Testis (tissue), 5 donors: ENCODE measurements at places on chromosomes 4 and X. TPM values are rescaled to one million over a fixed set of nuclear protein-coding genes. Genes with fewer than 3 reads are reported as not detected.

The CSAG2 gene
- total RNA-seq = 0.50 TPM

The GPR34 gene
- total RNA-seq = 1.0 TPM

- H3K4me1 ChIP-seq = no peaks in the 10 kb centered on the region
- no peak overlapping the region for H3K27ac ChIP-seq
- no peak overlapping the region for H3K4me3 ChIP-seq
- DNase-seq = no peak
Measured at GRCh38 chr4:76226418-76226817, 12.8 kb upstream of the SCARB2 start.

DNA sequence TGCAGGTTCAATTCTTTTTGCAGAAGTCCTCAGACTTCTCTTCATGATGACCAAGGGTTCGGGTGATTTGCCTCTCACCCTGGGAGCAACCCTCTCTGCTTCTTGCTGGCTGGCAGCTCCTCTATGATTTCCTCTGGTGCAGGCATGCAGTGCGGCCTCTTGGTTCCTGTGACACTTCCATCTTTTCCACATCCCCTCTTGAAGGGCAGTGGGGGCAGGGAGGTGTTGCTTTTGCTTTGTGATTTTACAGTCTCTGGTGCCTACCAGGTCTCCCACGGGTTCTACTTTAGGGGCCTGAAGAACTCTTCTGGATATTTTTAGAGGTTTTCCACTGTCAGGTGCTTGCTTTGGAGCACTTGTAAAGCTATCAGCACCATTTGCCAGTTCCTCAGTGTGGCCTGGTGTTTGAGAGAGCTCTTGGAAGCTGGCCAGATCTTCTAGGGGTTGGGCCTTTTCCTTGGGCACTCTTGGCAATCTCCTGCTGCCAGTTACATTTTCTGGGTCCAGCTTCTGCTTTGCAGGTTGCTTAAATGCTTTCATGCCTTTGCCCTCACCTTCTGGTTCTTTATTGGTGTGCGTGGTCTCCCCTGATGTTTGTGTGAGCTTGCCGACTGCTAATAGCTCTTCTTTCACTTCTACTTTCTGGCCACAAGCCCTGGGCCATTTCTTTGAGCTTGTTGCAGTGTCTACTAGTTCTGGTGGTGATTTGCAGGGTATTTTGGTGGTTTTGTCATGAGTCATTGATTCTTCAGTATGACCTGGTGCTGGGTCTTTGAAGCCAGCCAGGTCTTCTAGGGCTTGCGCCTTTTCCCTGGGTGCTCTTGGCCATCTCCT, 11.5 kb upstream of the CHST7 start:
- H3K27ac ChIP-seq = no peak overlapping the region
- H3K36me3 ChIP-seq = no peaks in the 10 kb centered on the region
- DNase-seq = no peak
- no peak overlapping the region for H3K4me3 ChIP-seq
- H3K27me3 ChIP-seq = no peaks in the 10 kb centered on the region

DNA sequence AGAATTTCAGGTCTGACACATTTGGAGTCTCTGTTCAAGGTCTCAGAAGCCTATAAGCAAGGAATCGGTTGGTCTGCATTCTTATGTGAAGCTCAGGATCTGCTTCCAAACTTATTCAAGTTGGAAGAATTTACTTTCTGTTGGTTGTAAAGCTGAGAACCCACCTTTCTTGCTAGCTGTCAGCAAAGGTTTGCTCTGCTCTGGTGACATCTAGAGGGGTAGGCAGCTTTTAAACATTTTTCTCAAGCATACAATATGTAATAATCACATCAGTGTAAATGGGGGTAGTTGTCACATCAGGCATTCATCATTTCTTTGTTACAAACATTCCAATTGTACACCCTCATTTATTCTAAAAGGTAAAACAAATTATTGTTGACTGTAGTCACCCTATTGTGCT, 935.2 kb downstream of the TRAM1L1 start:
- H3K27ac ChIP-seq = no peak overlapping the region
- H3K4me3 ChIP-seq = no peak overlapping the region
- no peak for DNase-seq
- no peaks in the 10 kb centered on the region for H3K4me1 ChIP-seq
- no peaks in the 10 kb centered on the region for H3K36me3 ChIP-seq

GRCh38 chr4:15237648-15238230, 190.1 kb upstream of the C1QTNF7 start:
- H3K27ac ChIP-seq = no peak overlapping the region
- H3K4me3 ChIP-seq = no peak overlapping the region
- H3K27me3 ChIP-seq = no peaks in the 10 kb centered on the region
- DNase-seq = no peak
- H3K36me3 ChIP-seq = no peaks in the 10 kb centered on the region
- peaks cover 5% of the 10 kb centered on the region for H3K4me1 ChIP-seq

DNA sequence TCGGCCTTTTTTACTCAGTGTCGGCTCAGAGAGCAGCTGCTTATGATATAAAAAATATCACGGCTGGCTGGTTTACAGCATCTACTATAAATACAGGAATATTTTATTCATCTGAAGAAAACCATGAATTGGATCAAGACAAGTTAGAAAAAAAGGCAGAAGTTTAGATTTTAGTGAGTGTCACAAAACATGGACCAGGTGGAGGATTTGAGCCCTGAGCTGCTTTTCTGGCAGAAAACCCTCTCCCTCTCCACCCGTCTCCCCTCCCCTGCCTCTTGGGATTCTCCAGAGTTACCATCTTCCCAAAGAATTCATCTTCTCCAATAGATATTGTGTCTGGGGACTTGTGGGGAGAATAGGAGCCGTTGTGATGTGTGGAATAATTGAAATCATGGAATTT, 142.8 kb upstream of the RAI2 start:
- no peak overlapping the region for H3K4me3 ChIP-seq
- H3K27me3 ChIP-seq = no peaks in the 10 kb centered on the region
- no peak for DNase-seq
- no peaks in the 10 kb centered on the region for H3K4me1 ChIP-seq

DNA sequence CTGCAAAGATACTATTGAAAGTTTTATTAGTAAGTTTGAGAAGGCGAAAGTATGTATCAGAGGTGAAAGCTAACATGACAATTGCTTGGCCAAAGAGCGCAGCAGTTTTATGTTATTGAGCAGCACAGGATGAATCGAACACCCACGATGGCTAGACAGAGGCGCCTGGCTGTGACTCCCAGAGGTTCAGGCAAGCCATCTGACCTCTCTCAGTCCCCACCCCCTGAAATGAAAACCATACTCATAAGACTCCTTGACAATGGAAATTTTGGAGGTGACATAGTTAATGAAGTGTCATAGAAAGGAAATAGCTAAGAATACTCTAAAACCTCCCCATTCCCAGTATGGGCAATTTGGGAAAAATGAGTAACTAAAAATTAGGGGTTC, 70.6 kb downstream of the MGST2 start:
- H3K27ac ChIP-seq = peak overlapping the region; percentile 93
- DNase-seq = no peak
- H3K4me3 ChIP-seq = no peak overlapping the region
- peaks cover 56% of the 10 kb centered on the region for H3K4me1 ChIP-seq
- no peaks in the 10 kb centered on the region for H3K27me3 ChIP-seq
- no peaks in the 10 kb centered on the region for H3K36me3 ChIP-seq
